ENCODE measurements at places on chromosomes 2 and 18.

- no peak for DNase-seq
Measured at GRCh38 chr2:8149007-8149405, 532.9 kb upstream of the ID2 start.

GRCh38 chr2:165757906-165758675 lies 36.0 kb downstream of the GALNT3 start:
- no peak for DNase-seq

- peak; percentile 88 for DNase-seq
Measured at GRCh38 chr2:201257956-201258665, 2.2 kb upstream of the CASP8 start.

GRCh38 chr2:212923393-212923792 lies 228.0 kb downstream of the IKZF2 start:
- DNase-seq = no peak

DNA sequence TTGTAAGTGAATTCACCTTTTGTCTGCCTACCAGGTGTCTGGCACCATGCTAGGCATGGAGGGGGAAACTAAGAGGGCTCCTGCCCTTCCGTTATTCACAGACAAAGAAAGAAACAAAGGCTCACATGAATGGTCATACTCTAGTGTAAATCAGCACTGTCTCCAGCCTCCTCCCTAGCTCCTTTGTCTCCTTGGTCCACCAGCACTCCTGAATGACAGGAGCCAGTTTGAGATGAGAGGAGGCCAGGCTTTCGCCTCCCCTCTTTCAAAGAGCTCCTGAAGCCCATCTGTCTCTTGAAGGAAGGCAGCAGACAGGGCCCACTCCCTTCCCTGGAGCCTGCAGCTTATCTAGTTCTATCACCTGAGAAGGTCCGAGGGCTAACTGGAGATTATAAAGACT lies 18.7 kb downstream of the SATB2 start:
- no peak for DNase-seq

DNA sequence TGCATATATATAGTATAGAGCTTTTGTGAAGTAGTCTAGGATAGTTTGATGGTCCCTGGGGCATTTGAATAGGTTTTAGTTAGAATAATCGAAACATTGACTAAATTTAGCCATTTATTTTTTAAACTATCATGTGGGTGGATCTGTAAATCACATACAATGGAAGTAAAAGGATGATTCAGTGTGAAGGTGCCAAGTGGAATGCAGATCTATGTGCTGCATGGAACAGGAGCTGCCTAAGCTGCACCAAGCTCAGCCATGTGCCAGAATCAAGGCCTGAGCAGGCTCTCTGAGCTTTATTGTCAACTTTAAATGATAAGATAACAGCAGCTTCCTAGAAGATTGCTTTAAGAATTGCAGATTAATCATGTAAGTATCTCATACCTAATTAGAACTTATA lies 1996.2 kb upstream of the PIK3C3 start:
- no peak for DNase-seq

- DNase-seq = no peak
Measured at GRCh38 chr2:142596334-142597088, 281.0 kb upstream of the KYNU start.

- DNase-seq = no peak
Measured at GRCh38 chr2:115194623-115195022, 752.2 kb downstream of the DPP10 start.

- no peak for DNase-seq
Measured at GRCh38 chr2:187206071-187206470, 242.0 kb downstream of the CALCRL start.

DNA sequence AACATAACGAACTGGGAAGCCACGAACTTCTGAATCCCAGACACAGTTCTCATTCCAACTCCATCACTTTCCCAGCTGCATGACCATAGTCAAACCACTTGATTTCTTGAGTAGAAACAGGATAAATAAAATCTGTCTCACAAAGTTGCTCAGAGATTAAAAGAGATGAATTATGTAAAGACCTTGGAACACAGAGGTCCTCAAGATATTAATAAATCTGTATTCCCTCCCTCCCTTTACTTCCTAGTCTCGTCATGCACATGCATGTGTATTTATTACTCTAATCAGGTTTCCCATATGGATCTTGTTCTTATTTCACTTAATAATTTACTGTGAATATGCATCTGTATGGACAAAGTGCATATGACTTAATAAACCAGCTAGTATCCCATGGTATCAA lies 21.1 kb upstream of the CSRNP3 start:
- no peak for DNase-seq

- no peak for DNase-seq
Measured at GRCh38 chr2:203820969-203821368, 46.6 kb upstream of the CTLA4 start.

- DNase-seq = no peak
Measured at GRCh38 chr2:10839813-10840212, 27.2 kb upstream of the PDIA6 start.

- peak; percentile 82 for DNase-seq
Measured at GRCh38 chr2:27050281-27050995, 1.0 kb upstream of the AGBL5 start.

DNA sequence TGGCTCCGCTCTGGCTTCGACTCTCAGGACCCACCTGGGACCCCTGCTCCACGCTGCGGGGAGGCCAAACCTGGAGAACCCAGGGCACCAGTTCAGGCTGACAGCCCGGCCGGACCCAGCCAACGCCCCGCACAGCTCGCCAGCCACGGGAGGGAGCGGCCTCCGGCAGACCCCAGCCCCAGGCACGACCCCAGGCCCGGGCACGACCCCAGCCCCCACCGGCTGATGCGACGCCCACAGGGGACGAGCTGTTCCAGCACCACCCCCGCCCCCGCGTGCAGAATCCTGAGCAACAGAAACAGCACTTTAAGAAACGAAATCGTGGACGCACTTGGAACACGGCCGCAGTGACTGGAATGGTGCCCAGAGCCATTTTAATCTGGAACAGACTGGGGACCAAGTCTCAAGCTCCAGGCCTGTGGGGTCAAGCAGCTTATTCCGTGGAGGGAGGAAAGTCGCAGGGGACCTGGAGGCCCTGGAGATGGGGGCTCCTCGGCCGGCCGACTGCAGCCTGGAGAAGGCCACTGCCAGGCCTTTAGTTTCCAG lies 74.2 kb downstream of the MBP start:
- DNase-seq = no peak

DNA sequence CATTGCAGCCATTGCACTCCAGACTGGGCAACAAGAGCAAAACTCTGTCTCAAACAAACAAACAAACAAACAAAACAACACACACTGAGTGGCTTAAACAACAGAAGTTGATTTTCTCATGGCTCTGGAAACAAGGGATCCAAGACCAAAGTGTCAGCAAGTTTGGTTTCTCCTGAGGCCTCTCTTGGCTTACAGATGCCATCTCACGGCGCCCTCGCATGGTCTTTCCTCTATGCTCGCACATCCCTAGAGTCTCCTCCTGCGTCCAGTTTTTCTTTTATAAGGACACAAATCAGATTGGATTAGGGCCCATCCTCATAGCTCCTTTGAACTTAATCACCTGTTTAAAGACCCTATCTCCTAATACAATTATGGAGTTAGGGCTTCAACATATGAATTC lies 133.4 kb upstream of the LRRTM1 start:
- DNase-seq = no peak

DNA sequence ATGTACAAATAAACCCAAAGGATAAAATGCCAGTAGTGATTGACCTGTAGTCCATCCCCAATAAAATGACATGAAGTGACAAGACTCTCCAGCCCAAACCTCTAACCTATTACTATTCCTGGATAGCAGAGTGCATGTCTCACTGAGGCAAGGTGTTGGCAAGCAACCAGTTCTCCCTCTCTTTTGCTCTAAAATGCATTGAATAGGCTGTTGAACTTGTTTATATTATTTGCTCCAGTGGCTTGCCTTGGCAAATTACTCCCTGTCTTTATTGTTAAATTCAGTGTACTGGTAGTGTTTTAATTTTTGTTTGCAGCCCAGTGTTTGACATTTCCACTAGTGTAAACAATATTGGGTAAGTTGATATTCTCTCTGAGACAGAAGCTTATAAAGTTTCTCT lies 70.5 kb downstream of the CSRNP3 start:
- no peak for DNase-seq

DNA sequence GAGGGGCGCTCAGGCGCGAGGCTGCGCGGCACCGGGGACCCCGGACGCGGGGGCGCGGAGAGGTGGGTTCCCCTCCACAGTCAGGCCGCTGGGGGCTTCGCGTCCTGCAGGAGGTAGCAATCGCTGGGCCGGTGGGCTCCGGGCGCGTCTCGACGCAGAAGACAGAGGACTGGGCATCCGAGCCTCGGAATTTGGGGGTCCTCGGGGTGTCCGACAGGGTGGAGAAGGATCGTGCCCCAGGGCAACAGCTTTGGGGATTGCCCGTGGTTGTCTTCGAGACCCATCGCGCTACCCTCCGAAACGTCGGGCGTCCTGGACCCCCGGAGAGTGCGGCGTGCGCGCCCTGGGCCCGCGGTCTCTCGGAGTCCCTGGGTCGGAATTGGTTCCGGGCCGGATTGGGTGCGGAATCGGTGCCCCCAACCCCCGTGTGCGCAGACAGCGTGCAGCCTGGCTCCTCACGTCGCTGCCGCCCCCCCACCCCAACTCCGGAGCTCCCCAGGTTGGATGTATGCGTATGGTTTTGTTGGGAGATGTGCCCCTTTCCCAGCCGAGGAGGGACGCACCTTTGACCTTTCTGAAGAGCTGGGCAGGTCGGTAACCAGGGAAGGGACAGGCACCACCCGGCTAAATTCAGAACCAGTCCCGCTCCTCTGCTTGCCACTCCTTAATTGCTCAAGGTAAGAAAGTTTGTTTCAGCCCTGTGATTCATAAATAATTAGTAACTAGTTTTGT lies 750 bp downstream of the NPAS2 start:
- no peak for DNase-seq

GRCh38 chr2:156339110-156339847 lies 6.8 kb upstream of the NR4A2 start:
- no peak for DNase-seq
